ENCODE measurements at places on chromosomes 7 and 10.

- DNase-seq = no peak
Measured at GRCh38 chr7:10708447-10708846, 265.2 kb upstream of the PHF14 start.

DNA sequence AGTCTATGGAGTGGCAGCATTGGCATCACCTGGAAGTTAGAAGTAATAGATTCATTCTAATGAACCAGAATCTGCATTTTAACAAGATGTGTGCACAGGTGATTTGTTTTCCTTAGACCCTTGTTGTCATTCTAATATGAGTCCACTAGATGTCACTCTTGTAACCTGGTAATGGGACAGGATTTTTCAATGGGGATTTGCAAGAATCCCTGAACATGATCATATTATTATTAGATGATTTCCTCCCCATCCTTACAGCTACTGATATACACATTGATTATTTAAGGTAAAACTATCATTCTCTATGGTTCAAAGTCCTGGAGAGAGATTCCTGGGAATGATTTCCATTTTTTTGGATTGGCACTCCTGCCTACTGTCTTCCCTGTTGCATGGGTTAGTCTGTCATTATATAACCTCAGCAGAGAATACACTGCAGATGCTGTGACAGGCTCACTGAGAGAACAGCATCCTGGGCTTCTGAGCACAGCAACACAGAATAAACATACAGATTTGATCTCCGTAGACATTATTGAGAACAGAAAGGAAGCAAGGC is 194.9 kb downstream of the SUGCT start:
- DNase-seq = peak; percentile 51

DNA sequence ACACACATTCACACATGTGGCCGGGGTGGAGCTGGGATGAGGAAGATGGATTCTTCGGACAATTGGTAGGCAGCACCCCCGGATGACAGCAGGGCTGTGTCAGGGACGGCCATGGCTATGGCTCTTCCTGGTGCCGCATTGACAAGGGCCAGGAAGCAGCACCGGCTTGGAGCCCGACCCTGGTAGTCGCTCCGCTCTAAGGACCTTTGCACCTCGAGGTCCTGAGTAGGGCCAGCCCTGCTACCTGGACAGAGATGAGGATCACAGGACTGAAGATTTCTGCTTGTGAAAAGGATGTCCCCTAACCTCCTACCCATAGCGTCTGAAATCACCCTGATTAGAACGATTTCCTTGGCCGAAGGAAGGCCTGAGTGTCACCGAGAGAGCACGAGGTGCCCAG is 134.1 kb downstream of the ADARB2 start:
- DNase-seq = no peak

DNA sequence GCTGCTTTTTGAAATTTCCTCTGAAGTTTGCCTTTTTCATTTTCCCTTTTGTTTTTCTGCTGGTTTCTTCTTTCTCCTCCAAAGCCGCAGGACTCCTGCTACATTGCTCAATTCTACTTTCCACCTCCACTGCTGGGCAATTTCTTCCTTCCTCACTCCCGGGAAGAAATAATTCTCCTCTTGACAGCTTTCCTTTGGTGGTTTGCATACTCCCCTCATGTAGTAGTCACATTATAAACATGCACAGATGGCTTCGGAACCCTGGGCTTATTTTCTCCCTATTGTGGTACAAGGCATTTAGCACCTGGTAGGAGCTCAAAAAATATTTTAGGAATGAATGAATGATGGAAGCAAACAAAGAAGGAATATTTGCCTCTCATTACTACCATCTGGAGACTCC is 977.2 kb downstream of the LRMDA start:
- DNase-seq = no peak

GRCh38 chr10:118488710-118489497 is 106.5 kb downstream of the PRLHR start:
- DNase-seq = no peak

DNA sequence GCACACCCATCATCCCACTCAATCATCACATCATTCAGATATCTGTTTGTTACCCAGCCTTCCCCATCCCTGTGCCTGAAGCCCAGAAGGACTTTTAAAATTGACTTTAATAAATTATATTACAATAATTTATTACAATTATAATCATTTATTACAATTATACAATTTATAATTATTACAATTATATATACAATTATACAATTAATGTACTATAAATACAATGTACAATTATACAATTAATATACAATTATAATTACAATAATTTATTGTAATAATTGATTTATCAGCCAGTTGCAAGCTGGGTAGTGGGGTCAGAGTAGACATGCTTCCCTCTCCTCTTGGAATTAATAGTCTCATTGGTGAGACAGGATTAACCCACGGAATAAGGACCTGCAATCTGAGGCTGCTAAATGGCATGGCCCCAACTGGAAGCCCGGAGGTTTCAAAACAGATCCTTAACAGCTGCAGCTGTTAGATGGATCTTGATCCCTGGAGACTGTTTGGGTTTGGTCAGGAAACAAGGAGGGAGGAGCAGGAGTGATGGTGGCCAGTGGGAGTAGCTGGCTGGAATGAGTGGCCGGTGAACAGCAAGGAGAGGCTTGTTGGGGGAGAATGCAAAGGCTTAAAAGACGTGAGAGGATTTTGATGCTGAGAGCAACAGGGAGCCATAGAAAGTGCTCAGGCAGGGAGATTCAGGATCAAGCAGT is 402.8 kb upstream of the PODXL start:
- DNase-seq = no peak

DNA sequence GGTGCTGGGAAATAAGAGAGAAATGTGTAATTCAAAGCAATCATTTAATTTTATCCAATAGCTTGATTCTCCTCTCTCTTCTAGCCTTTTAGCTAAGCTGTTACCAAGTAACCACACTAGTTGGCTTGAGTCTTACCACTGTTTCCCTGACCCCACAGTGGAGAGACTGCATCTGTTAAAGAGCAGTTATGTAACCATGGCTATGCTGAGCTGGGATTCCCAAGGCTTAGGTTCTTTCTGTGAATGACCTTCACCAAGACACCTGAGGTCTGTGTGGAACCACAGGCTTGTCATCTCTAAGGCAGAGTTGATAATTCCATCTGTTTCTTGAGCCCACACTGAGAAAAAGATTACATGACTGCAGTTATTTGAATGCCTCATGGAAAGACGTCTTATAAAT is 47.7 kb upstream of the ATRNL1 start:
- DNase-seq = no peak

- DNase-seq = peak; percentile 38
Measured at GRCh38 chr7:116547347-116547746, 22.5 kb downstream of the CAV1 start.

- DNase-seq = no peak
Measured at GRCh38 chr10:73653701-73654100, 2.1 kb downstream of the SYNPO2L start.

GRCh38 chr10:30000802-30001571 is 58.4 kb downstream of the JCAD start:
- DNase-seq = peak; percentile 69

GRCh38 chr7:35695473-35695850 is 527 bp upstream of the HERPUD2 start:
- no peak for DNase-seq

DNA sequence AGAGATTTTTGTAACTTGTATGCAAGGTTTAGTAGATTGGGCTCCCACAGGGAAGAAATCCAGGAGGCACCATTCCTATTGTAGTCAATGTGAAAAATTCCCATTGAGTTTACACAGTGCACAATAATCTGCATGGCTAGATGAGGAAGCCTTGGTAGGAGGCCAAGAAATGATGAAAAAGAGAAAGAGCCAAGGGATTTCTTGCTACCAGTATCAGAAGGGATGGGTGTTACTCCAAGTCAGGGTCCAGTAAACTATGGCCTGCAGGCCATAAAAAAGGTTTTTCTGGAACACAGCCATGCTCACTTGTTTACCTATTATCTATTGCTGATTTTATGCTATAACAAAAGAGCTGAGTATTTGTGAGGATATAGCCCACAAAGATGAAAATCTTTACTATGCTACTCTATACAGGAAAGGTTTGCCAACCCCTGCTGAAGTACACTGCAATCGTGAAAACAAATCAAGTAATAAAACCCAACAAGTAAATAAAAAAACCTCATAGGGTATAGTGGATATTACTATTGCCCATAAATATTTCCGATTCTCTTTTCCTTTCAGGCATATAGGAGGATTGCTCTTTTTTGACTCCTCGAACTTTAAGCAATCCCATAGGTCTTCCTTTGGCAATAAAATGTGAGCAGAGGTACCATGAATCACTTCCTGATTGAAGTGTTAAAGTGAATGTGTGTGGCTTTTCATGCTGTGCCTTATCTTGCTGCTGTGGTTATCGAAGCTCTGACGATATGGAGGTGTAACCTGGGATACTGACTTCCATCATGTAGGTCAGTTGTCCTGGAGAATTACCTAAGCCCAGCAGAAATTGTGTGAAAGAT is 256.3 kb upstream of the MAGI2 start:
- DNase-seq = no peak

- no peak for DNase-seq
Measured at GRCh38 chr7:87131771-87132170, 20.5 kb upstream of the DMTF1 start.

- no peak for DNase-seq
Measured at GRCh38 chr10:128386816-128387604, 260.8 kb upstream of the MKI67 start.

DNA sequence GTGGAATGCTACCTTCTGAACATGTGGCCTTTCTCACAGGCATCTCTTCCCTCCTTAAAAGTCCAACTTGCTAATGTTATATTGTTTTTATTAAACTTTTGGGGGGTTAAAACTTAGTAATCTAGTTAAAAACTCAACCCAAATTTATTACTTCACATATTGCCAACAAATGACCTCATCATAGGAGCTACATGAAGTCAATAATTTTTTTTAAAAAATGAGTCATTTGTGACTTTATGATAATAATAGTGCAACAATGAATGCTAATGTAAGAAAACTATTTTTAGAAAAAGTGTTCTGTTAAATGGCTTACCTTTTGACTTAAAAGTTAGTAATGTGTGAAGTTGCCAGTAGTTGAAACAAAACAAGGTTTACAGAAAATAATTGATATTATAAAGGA is 325.9 kb upstream of the FZD1 start:
- no peak for DNase-seq

DNA sequence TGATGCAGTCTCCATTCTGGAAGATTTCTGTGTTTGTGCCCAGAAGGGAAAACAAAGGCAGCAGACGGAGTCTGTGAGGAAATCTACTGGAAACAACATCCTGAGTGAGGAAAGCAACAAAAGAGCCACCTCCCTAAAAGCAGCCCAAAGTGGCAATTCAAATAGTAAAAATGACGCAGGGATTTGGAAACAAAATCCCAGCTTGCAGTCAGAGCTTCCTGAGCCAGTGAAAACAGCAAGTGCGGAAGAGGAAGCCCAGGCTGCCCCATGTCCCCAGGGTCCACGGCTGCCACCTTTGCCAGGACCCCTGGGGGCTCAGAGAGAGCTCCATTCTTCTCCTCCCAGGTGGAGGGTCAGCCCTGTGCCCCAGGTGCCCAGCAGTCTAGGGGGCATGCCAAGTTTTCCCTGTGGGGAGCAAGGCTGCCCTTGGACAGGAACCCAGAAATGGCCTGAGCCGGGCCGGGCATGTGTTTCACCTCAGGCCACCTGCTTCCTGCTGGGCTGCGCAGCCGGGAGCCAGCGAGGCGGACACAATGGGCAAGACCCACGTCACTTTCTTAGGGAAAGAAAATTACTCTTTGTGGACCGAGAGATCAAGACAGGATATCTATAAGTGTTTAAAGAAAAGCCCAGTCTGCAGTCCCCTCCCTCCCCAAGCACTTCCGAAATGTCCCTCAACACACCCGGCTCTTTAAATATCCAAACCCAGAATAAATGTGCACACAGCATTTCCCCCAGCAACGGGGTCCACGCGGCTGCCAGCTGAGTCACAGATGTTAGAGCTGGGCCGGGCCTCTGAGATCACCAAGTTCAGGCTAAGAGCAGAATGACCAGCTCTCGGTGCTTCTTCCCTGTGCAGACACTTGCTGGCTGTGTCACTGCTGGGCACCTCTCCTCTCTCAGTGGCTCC is 231.1 kb downstream of the ARHGAP12 start:
- DNase-seq = peak; percentile 77

DNA sequence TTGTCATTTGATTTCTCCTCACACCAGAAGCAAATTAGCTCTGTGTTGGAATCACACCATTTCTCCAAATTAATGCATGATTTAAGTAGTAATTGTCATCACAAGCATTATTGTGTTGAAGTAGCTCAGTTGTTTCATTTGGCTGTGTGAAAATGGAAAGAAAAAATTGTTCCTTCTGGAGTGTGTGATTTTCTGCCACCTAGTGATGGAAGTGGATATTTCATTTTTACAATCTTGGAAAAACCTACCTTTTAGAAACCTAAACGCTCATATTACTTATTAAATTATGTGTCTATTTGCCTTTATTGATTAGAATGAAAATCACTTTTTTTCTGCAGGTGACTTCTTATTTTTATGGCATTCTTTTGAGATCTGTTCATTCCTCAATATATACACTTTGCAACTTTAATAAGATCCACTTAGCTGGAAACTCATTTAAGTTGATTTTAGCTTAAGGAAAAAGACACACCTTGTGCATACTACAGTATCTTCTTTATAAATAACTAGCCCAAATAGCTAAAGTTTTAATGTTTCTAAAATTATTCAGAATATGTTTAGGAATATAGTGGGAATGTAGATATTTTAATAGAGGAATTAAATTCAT is 50.0 kb downstream of the SRI start:
- peak; percentile 6 for DNase-seq

DNA sequence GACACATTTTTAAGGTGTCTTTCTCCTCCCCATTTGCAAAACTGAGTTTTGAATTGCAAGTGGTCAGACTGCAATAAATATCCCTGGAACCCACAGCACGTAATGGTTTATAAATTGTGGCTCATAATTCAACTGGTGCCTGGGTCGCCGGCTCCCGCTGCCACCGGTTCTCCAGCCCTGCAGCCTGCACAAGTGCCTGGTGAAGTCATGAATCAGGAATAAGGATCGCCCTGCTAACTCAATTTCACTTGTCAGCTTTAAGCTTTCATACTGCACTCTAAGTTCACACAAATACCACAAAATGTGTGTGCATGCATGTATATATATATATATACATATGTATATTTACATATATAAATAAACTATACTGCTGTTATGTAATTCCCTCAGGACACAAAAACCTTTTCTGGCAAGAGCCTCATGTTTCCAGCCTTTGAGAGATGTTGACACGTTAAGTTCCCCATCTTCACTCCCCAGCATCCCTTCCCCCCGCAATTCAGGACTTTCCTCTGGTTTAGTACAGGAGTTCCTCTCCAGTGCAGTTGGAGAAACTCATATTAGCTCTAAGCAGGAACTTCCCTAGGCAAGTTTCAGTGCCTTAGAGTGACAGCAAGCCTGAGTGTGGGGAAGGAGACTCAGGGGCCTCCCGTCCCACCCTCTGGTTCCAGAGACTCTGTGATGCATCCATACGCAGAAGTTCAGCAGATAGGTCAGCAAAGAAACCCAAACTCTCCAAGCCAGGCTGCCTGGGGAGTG is 129.2 kb upstream of the UNC5B start:
- no peak for DNase-seq

DNA sequence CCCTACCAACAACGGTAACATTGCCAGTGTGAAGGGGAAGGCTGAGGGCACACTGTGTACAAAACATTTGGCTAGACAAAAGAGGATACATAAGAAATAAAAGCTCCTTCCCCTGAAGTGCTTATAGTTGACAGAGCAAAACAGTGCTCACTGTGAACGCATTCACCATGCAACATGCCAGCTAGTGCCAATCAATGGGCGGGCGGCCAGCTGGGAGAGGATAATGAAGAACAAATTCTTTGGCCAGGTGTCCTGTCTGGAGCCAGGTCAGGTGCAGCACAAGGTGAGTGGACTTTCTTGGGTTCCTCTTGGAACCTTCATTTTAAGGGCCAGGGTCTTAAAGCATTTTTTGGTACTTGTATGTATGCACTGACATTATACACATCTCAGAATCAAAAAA is 106.1 kb downstream of the ICA1 start:
- DNase-seq = no peak

- DNase-seq = no peak
Measured at GRCh38 chr7:29270594-29271318, 76.2 kb downstream of the CHN2 start.
